ENCODE measurements at places on chromosomes 7 and 10.

DNA sequence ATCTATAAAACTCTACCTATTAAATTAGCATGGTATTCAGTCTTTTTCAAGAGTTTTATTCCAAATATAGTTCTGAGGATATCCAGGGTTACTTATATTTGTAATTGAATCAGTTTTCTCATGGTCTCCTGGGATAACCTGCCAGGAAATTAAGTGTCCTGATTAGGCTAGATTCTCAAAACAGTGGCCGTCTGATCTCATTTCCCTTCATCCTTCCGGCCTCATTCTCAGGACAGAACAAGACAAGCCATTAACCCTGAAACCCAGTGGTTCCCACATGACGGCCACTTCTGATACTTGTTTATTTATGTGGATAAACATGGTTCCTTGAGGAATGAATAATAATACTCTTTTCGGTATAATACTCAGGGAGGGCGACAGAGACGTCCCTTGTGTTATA is 417.6 kb upstream of the POT1 start:
- DNase-seq: no peak

DNA sequence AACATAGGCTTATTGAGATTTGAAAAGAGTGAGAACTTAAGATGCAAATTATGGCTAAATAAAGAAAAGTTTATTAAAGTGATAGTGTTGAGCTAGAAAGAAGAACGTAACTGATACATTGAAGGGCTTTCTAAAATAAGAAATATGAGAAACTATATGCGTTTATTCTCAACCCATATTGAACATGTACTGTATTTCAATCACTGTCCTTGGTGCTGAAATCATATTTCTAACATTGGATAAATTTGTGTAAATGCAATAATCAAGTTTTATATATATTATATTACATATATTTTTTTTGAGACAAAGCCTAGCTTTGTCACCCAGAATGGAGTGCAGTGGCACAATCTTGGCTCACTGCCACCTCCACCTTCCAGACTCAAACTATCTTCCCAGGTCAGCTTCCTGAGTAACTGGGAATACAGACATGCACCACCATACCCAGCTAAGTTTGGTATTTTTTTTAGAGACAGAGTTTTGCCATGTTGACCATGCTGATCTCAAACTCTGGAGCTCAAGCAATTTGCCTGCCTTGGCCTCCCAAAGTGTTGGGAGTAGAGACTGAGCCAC is 1065.8 kb downstream of the REEP3 start:
- no peak for DNase-seq

DNA sequence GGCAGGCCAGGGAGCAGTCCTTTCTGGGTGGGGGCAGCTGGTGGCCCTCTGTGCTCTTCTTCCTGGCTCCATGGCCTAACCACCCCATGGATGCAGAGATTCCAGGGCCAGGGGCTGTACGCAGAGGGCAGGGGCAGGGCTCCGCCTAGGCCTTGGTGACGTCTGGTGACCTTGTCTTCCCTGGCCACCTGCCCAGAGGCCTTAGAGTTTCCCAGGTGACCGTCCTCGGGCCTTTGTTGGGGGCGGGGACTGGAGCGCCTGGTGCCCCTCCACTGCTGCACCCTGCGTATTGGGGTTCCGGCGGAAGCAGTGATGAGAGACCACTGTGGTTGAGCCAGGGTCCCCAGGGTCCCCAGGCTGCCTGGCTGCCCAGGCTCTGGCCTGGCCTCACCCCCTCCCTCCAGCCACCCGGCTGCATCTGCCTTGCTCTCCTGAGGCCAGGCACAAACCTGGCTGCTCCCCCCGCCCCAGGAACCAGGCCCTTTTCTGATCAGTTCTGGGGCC is 10.3 kb downstream of the PWWP2B start:
- DNase-seq: no peak

- no peak for DNase-seq
These were observed 66.4 kb downstream of the NHLRC2 start for GRCh38 chr10:113920875-113921274.

GRCh38 chr10:19200211-19200610 is 151.6 kb downstream of the MALRD1 start:
- no peak for DNase-seq

DNA sequence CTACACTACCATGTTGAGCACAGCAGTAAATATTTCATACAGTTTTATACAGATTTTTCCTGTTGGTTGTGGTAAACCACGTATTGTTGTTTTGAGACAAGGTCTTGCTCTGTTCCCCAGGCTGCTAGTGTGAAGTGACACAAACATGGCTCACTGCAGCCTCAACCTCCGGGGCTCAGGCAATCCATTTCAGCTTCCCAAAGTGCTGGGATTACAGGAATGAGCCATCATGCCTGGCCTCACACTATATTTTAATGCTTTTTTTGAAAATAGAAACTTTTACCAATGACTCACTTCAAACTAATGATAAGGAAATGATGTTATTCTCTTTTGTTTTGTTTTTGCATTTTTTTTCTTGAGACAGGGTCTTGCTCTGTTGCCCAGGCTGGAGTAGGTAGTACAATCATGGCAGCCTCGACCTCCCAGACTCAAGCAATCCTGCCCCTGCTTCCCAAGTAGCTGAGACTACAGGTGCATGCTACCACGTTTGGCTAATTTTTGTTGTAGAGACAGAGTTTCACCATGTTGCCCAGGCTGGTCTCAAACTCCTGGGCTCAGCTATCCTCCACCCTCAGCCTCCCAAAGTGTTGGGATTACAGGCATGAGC is 210.6 kb downstream of the TPST1 start:
- DNase-seq: no peak

- no peak for DNase-seq
These were observed 122.5 kb upstream of the ANKRD1 start for GRCh38 chr10:91043173-91043910.

DNA sequence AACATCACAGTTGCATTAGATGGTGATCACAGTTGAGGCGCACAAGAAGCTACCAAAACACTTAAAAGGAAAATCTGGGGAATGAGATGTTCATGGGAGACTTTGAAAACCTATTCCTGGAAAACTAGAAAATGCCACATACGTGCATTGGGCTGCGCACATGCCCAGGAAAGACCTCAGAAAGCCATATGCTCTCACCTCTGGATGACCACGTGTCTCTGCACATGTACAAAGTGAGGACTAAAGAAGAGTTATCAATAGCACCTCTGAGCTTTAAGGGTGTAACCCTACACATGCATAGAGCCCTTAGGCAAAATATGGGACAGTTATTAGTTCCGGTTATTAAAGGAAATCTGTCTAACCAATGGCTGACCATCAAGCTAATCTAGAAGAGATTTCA is 77.7 kb downstream of the CRPPA start:
- DNase-seq: no peak

- no peak for DNase-seq
These were observed 5.5 kb upstream of the MNX1 start for GRCh38 chr7:157016024-157016351.

GRCh38 chr7:135001390-135002165 is 15.3 kb downstream of the AGBL3 start:
- no peak for DNase-seq

DNA sequence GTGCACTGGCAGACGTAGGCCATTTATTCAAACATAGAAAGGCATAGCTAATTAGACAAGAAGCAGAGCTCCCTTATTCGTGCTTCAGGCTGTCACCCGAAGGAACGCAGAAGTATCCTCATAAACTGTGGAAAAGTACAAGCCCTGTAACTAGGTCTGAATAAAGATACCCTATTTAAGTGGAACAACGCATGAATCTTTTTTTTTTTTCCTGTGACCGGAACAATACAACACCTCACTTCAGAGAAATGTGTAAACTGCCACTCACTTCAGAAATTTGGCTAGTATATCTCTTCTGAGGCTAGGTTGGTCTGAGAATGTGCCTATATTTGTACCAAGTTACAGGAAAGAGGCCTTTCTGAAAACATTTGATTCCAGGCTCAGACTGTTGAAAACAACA is 8.0 kb upstream of the CSTF2T start:
- DNase-seq: no peak

DNA sequence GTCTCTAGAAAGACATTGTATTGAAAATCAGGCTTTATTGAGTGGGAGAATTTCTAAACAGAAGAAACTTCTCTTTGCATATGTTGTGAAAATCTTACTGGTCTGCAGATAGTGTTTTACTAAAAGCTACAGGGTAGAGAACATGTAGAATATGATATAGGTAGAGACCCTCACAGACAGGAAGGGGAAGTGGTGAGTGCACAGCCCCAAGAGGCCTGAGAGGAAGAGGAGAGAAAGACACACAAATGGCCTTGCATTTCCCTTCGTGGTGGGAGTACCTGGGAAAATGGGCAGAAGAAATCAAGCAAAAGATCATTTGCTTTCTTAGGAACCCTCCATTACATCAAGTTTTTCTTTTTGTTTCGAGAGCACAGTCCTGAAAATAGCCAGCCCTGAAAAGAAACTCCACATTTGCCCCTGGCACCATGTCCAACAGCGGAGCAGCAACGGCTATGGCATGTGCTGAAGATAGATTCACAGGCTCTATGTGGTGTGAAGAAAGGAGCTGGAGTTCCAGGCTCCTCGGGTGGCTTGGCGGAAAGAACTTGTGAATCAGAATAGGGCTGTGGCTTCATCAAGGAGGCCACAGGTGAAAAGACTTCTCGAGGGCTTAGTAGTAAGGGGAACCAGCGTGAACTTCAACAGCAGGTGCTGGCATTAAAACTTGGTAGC is 143.5 kb downstream of the CALCR start:
- DNase-seq: no peak

DNA sequence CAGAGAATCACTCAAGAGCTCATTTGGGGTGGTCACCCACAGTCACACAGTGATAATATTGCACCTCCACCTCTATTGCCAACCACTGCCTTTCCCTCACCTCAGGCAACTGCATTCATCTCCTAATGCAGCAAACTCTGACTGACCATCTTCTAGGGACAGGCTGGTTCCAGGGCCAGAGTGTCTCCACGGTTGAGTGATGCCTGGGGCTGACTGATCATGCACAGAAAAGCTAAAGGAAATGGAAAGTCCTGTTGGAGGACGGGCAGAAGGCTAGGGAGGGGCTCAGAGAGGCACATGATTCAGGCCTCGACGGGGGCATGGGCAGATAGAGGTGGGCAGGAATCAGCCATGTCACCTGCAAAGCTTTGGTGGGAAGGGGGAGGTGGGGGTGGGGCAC is 127.1 kb upstream of the TNS3 start:
- no peak for DNase-seq
